NCI-H1694 treated with DMSO at 0.1 percent for 48 hours (cell line): ENCODE measurements at places on chromosomes 12 and 14.
A peak's percentile ranks its signal among the peaks of the same experiment; 100 is the strongest.

GRCh38 chr14:101948666-101949216 lies 15.6 kb upstream of the DYNC1H1 start:
- DNase-seq = no peak

GRCh38 chr14:59630288-59630963 lies 53.8 kb upstream of the CCDC175 start:
- DNase-seq = peak; percentile 13

GRCh38 chr12:71045781-71046180 lies 112.0 kb downstream of the TSPAN8 start:
- no peak for DNase-seq

DNA sequence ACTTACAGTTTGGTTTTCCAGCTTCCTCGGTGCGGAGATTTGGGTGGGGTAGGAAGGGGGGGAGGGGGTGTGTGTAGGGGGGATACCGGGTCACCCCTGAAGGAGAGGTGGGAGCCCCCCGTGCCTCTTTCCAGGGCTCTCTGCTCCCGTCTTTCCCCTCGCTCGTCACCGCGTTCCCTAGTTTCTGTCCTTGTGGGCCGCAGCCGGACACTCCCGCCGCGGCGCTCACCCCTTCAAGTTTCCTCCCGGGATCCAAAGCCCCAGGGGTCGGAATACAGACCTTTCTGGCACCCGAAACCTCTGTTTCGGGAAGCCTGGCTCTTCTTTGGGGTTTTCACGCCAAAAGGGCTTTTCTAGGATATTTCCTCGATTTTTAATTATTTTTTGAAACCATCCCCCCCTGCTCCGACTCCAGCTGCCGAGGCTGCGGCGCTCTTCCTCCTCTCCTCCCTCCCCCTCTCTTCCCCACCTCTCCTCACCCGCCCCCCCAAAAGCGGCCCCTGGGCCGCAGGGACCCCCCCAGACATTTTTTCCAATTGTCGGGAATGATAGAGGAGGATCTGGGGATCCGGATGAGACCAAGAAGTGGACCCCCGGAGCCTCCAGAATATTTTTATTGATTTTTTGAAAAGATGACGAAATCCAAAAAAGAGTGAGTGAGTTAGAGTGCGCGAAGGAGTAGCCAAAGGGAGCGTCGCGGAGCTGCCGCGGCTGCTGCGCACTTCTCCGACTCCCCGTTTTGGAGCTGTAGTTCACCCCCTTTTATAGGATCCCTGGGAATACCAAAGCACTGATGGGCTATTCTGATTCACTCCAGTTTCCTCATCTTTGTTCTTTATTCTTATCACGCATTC lies 1.7 kb downstream of the CCND2 start:
- DNase-seq = no peak

DNA sequence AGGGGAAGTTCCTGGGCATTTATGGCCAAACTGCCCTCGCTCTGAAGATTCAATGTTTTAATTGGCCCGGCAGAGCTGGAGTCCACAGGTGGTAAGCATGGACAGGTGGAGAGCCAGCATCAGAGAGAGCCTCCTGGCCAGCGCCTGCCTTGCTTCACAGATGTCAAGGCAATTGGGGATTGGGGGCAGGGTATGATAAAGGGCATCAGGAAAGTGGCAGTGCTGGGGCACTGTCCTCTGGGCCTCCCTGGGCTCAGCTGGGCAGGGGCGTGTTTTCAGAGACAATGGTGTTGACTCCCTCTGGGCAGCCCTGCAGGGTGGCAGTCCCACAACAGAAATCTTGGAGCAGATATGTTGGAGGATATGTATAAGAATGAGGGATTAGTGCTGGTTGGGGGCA lies 237.3 kb downstream of the CACNA1C start:
- DNase-seq = no peak

GRCh38 chr12:95202691-95203486 lies 14.4 kb downstream of the FGD6 start:
- DNase-seq = no peak

GRCh38 chr12:33653362-33653761 lies 213.7 kb upstream of the SYT10 start:
- no peak for DNase-seq

DNA sequence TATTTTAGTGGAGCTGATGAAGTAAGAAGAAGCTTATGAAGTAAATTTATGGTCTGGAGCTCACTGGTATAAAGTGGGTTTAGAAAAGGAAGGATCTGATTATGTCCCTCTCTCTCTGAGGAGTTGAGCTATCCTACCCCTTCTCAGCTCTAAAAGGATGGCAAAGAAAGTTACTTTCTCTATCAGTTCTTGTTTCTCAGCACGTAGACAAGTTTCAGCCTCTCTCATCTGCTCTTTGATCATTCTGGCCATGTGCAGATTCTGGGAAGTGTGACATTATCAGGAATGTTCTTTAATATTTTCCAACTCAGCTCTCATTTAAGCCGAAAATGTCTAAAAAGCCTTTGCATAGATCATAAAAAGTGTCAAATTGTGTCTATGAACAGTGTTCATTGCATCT lies 5.8 kb upstream of the EGLN3 start:
- no peak for DNase-seq

GRCh38 chr14:55869397-55870049 lies 248.7 kb upstream of the PELI2 start:
- DNase-seq = no peak

- DNase-seq = no peak
Measured at GRCh38 chr12:75893765-75894164, 137.8 kb downstream of the PHLDA1 start.

GRCh38 chr12:121214166-121214777 lies 4.3 kb downstream of the P2RX4 start:
- DNase-seq = no peak

DNA sequence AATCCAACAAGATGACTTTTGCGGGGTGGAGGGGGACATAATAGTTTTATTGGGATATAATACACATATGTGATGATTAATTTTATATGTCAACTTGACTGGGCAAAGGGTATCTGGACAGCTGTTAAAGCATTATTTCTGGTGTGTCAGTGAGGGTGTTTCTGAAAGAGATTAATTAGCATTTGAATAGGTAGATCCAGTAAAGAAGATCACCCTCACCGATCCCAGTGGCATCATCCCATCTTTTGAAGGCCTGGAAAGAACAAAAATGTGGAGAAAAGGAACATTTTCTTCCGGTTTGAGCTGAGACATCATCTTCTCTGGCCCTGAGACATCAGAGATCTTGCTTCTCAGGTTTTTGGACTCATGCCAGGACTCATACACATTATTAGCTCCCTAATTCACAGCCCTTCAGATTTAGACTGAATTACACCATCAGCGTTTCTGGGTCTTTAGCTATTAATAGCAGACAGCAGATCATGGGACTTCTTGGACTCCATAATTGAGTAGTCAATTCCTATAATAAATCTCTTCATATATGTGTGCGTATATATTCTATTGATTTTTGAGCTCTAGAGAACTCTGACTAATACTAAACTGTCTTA lies 283.6 kb downstream of the PCNX1 start:
- DNase-seq = no peak

GRCh38 chr12:109440851-109441490 lies 36.1 kb downstream of the KCTD10 start:
- no peak for DNase-seq

GRCh38 chr14:65070471-65070976 lies 31.8 kb downstream of the MAX start:
- peak; percentile 98 for DNase-seq

- DNase-seq = no peak
Measured at GRCh38 chr12:22333186-22333712, 1.3 kb downstream of the ST8SIA1 start.

DNA sequence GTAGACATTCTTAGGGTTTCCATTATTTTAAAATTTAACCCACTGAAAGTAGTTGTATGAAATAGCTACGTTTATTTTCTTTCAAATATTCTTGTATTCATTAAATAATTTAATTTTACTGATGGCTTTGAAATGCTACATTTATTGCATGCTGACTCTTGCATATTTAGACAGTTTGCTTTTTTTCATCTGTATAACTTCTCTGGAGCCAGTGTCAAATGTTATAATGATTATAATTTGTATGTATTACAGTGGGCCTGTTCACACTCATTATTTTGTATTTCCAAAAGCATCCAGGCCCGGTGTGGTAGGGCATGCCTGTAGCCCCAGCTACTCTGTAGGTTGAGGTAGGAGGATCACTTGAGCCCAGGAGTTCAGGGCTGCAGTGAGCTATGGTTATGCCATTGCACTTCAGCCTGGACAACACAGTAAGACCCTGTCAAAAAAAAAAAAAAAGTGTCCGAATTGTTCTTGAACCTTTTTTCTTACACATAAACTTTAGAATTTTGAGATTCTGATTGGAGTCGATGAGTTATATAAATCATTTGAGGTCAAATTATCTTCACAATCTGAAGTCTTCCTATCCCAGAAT lies 905 bp downstream of the ZNF84 start:
- DNase-seq = no peak

GRCh38 chr12:7282844-7283243 lies 21.0 kb upstream of the ACSM4 start:
- DNase-seq = no peak

- DNase-seq = no peak
Measured at GRCh38 chr12:795305-795704, 42.9 kb downstream of the WNK1 start.
